ENCODE measurements at places on chromosomes 6 and 20. TPM values are rescaled to one million over a fixed set of nuclear protein-coding genes. Genes with fewer than 3 reads are reported as not detected.

The ZFP57 gene
- total RNA-seq, result not detected

The APCDD1L gene
- 5.1 TPM for total RNA-seq

The ARFGEF3 gene
- total RNA-seq, result 11.1 TPM

The ADGRG6 gene
- 23.6 TPM for total RNA-seq

The TCP11 gene
- total RNA-seq, result 0.99 TPM

The PRL gene
- 0.99 TPM for total RNA-seq

The ZBP1 gene
- total RNA-seq, result not detected

The ANKRD66 gene
- total RNA-seq, result not detected

The PSMB9 gene
- 4.0 TPM for total RNA-seq

The STMN3 gene
- total RNA-seq, result 51.6 TPM

The NHSL1 gene
- 46.6 TPM for total RNA-seq

The COL20A1 gene
- 4.7 TPM for total RNA-seq

The SPATS1 gene
- not detected for total RNA-seq

Data from camera-type eye (tissue), 1 donor.